ENCODE measurements at places on chromosomes 6 and 20. TPM values are rescaled to one million over a fixed set of nuclear protein-coding genes. Genes with fewer than 3 reads are reported as not detected.

DNA sequence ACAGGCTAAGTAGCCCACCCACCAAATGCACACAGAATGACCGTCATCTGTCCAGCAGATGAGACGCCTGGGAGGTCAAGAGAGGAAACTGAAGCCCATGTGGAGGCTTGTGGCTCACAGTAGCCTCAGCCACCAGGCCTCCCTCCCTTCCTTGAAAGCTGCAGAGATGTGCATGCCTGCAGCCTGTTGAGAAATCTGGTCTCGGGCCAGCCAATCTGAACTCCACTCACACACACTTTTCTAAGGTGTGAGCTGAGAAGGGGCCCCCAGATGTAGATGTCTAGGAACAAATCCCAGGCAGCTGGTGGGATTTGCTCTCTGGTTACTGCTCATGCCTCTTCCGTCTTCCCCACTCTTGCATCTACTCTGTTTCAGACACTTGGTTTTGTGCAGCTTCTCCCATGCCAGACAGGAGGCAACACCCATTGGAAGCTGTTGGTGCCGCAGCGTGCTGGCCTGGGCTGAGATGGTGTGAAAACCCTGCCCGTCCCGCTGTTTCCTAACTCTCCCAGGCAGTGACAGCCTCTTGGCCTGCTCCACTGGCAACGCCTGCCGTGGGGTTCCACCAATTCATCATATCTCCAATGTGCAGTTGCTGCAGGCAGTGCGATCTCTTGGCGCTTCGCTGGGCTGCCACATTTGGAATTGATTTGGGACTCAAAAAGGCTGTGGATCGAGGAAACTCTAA, 24.1 kb upstream of the PAX1 start:
- DNase-seq, result peak; percentile 89

- no peak for DNase-seq
Observed at GRCh38 chr20:46681032-46681854, 8.0 kb downstream of the TP53RK start.

DNA sequence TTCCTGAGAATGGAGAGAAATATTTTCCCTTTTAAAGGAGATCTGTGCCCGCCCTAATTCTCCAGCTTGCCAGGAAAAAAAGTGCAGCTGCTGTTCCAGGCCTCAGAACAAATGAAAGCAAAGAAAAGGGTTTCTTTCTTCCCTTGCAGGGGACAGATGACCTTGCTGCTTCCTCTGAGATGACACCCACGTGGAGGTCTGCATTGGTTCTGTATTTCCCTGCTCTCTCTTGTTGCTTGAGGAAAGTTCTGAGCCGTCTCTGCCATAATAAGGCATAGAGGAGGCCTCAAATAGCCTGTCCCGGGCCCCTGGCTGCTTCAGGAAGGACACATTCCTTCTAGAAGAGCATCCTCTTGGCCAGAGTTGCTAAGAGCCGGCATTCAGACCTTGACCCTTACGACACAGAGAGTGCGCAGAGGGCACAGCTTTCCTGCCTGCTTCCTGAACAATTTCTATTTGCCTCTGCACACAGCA, 501.8 kb upstream of the SULF2 start:
- DNase-seq, result no peak

GRCh38 chr6:152204591-152204990, 397.1 kb downstream of the ESR1 start:
- no peak for DNase-seq

- no peak for DNase-seq
Observed at GRCh38 chr6:150297327-150298029, 71.3 kb upstream of the IYD start.

DNA sequence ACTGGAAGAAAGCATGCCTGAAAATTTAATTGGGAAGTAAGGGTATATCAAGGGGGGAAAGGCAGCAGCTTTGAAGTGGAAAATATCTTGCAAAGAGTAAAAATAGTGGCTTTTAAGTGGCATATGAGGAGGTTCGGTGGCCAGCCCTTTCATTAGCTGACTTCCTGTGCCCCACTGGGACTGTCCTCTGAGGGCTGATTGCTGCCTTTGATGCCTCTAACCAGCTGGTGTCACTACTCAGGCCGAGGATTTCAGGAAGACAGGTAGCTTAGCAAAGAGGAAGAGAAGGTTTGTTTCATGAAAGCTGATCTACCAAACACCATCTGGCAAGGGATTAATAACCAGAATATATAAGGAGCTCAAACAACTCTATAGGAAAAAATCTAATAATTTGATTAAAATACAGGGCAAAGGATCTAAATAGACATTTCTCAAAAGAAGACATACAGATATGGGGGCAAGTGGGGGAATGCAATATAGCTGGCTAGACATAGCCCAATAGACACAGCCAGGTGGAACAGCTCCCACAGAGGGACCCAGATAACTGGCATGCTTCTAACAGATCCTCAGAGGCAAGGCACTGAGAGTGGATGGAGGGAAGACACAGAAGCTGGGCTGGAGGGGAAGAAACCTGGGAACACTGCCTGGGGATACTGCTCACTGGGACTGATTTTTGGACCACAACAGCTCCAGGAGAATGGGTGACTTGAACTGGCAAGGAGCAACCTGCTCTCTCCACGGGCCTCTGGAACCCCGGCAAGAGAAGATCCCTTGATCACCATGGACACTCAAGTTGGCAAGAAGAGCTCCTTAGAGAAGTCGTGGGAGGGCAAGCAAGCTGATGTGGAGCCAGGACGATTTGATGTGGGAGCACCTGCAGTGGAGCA, 33.2 kb downstream of the CCN2 start:
- no peak for DNase-seq

GRCh38 chr6:144664947-144665346, 379.8 kb downstream of the UTRN start:
- DNase-seq, result no peak

- no peak for DNase-seq
Observed at GRCh38 chr6:158635427-158636073, 9.0 kb downstream of the DYNLT1 start.

DNA sequence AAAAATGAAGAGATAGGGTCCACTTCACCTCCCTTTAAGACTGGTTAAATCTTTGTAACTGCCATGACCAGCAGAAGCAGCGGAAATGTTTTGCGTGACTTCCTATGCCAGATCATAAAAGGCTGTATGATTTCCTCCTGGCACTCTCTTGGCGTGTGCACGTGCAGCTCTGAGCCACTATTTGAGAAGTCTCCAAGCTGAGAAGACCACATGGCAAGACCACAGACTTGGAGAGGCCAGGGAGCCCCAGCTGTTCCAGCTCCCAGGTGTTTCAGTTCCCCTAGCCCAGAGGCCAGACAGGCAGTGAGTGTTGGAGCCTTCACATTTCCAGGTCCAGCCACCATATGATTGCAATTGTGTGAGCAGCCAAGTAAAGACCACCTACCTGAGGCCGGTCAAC, 259.3 kb upstream of the RIN2 start:
- DNase-seq, result no peak

DNA sequence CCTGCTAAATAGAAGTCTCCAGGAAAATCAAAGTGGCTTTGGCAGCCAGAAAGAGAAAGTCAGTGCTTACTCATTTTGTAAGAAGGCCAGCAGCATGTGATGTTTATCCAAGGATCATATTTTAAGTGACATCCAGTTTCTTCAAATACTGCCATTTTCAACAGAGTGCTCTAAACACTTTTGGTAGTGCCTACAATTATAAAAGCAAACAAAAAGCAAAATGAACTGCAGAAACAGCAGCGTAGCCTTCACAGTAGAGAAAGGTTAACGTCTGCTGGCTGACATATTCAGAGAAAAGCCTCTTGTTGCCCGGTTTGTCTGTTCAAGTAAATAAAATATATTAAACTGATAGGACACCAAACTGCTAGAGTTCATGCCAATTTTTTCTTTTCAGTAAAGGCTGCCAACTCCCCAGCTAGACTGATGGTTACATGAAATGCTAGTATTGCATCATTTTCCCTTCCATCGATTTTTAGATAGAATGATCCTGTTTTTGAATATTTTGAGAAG, 705.7 kb upstream of the SLC35B3 start:
- DNase-seq, result no peak

DNA sequence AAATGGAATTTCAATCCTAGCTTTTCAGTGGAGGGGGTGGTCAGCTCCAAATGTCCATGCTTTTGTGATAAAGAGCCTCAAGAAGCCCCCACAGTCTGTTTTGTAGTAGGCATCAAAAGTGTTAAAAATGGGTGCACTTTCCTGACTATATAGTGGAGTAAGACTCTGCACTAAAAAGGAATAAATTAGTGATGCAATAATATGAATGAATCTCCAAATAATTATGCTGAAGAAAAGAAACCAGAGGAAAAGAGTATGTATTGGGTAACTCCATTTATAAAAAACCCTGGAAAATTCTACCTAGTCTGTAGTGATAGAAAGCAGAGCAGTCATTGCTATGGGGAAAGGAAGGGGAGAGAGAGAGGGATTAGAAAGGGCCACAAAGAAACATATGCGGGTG, 310.4 kb upstream of the SUPT3H start:
- no peak for DNase-seq

GRCh38 chr6:132147530-132148011, 196.4 kb upstream of the CCN2 start:
- DNase-seq, result no peak

- DNase-seq, result no peak
Observed at GRCh38 chr6:20631549-20631924, 97.3 kb downstream of the CDKAL1 start.

- no peak for DNase-seq
Observed at GRCh38 chr20:59819496-59820203, 113.8 kb downstream of the SYCP2 start.

- DNase-seq, result no peak
Observed at GRCh38 chr6:21593927-21594415, 420 bp downstream of the SOX4 start.

- no peak for DNase-seq
Observed at GRCh38 chr6:9002833-9003232, 567.5 kb upstream of the SLC35B3 start.

- DNase-seq, result no peak
Observed at GRCh38 chr6:158396136-158396535, 83.9 kb downstream of the TULP4 start.

CTSA gene
- total RNA-seq, result 132 TPM

DNMT3B gene
- 3.0 TPM for total RNA-seq

ROS1 gene
- 0.49 TPM for total RNA-seq

NOX3 gene
- total RNA-seq, result not detected

HLA-E gene
- total RNA-seq, result 496 TPM

CPNE5 gene
- 1.2 TPM for total RNA-seq

SIRPA gene
- total RNA-seq, result 30.3 TPM

BTN3A1 gene
- total RNA-seq, result 28.1 TPM

RNF39 gene
- 48.4 TPM for total RNA-seq

MLIP gene
- 12.8 TPM for total RNA-seq

ATF6B gene
- 55.8 TPM for total RNA-seq

LIN28B gene
- not detected for total RNA-seq

Measured in suprapubic skin (tissue), 4 donors.